Ascending aorta (tissue), 2 donors: ENCODE measurements at places on chromosomes 7 and 10.

- H3K4me3 ChIP-seq = no peak overlapping the region
- H3K4me1 ChIP-seq = no peaks in the 10 kb centered on the region
- no peak for DNase-seq
Measured at GRCh38 chr10:124477614-124478363, 16.2 kb downstream of the LHPP start.

DNA sequence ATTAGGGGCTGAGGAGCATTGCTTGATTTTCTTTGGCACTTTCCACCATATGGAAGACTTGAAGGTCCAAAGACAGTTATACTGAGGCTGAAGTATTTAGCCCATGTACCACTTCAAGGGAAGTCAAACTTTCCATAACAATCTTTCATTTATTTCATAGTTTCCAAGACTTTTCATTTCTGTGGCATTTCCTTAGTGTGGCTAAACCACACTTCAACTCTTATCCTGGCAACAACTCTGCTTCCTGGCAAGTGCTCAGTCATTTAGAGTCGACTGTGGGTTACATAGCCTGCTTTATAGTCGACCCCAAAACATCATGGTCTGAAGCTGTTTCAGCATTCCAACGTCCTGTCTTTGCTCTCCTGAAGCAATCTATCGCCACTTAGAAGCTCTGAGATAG is 343.0 kb upstream of the SEMA3D start:
- no peak overlapping the region for H3K27ac ChIP-seq
- H3K4me1 ChIP-seq = peaks cover 6% of the 10 kb centered on the region

GRCh38 chr7:117992635-117993376 is 119.6 kb upstream of the CTTNBP2 start:
- no peaks in the 10 kb centered on the region for H3K4me1 ChIP-seq
- no peak overlapping the region for H3K4me3 ChIP-seq
- DNase-seq = no peak
- H3K27me3 ChIP-seq = no peaks in the 10 kb centered on the region
- no peak overlapping the region for H3K27ac ChIP-seq
- H3K36me3 ChIP-seq = no peaks in the 10 kb centered on the region

DNA sequence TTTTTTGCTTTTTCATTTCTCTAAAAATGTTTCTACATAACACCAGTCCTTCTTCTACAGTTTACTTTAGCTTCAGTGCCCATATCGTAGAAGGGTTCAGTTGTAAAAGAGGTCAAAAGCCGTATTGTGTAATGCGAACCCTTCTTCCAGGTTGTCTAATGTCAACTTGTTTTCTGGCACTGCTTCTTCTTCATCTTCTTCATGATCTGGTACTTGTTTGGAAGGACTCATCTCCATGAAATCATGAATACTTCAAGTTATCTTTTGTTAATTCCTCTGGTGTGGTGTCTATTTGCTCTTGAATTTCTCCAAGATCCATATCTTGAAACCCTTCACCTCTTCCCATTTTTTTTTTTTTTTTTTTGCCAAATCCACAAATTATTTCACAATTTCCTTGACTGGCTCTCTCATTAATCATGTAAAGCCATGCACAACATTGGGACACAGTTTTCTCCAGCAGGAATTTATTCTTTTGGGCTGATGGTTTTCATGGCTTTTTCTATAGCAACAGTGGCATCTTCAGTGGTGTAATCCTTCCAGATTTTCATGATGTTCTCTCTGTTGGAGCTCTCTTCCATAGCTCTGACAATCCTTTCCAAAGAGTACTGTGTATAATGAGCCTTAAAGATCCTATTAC is 85.1 kb downstream of the CPED1 start:
- no peaks in the 10 kb centered on the region for H3K27me3 ChIP-seq
- H3K27ac ChIP-seq = peak overlapping the region; percentile 81
- H3K4me3 ChIP-seq = no peak overlapping the region
- no peaks in the 10 kb centered on the region for H3K4me1 ChIP-seq
- no peaks in the 10 kb centered on the region for H3K36me3 ChIP-seq

GRCh38 chr10:118912961-118913600 is 116.4 kb upstream of the NANOS1 start:
- no peak overlapping the region for H3K27ac ChIP-seq
- H3K4me3 ChIP-seq = no peak overlapping the region
- H3K27me3 ChIP-seq = no peaks in the 10 kb centered on the region

- no peak for DNase-seq
- H3K4me3 ChIP-seq = no peak overlapping the region
- H3K36me3 ChIP-seq = peaks cover 6% of the 10 kb centered on the region
- peaks cover 57% of the 10 kb centered on the region for H3K4me1 ChIP-seq
- no peaks in the 10 kb centered on the region for H3K27me3 ChIP-seq
- peak overlapping the region; percentile 37 for H3K27ac ChIP-seq
Measured at GRCh38 chr7:134839298-134839697, 59.9 kb downstream of the CALD1 start.

- H3K27ac ChIP-seq = no peak overlapping the region
- no peak overlapping the region for H3K4me3 ChIP-seq
- H3K4me1 ChIP-seq = peaks cover 8% of the 10 kb centered on the region
Measured at GRCh38 chr10:4294996-4295792, 510.2 kb upstream of the KLF6 start.

DNA sequence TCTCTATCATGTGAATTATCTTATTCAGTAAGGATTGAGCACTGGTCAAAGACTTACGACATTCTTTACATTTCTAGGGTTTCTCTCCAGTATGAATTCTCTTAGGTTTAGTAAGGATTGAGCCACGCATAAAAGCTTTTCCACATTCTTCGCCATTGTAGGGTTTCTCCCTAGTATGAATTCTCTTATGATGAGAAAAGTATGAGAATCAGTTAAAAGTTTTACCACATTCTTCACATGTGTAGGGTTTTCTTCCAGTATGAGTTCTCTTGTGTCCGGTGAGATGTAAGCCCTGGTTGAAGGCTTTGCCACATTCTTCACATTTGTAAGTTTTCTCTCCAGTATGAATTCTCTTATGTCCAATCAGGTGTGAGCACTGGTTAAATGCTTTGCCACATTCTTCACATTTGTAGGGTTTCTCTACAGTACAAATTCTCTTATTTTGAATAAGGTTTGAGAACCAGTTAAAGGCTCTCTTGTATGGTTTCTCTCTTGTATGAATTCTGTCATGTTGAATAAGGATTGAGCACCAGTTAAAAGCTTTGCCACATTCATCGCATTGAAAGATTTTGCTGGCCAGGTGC is 445.9 kb downstream of the ZNF479 start:
- no peaks in the 10 kb centered on the region for H3K4me1 ChIP-seq
- no peaks in the 10 kb centered on the region for H3K27me3 ChIP-seq
- H3K4me3 ChIP-seq = no peak overlapping the region
- no peak for DNase-seq

DNA sequence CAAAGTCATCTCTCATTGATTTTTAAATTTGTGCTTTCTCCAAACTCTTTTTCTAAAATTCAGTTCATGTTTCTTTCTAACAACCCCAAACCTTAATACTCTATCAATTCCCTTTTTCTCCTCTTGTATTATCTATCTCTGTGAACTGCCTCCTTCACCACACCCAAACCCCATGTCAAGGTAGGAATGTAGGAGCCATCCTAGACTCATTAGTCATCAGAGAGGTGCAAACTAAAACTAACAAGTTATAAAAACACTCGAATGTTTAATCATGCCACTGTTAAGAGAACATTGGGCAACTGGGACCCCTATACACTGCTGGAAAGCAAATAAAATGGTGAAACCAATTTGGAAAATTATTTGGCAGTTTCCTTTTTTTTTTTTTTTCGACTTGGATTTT is 533.8 kb upstream of the LRRN3 start:
- no peak overlapping the region for H3K4me3 ChIP-seq
- no peak for DNase-seq
- no peaks in the 10 kb centered on the region for H3K4me1 ChIP-seq
- no peaks in the 10 kb centered on the region for H3K36me3 ChIP-seq
- no peak overlapping the region for H3K27ac ChIP-seq
- H3K27me3 ChIP-seq = no peaks in the 10 kb centered on the region

GRCh38 chr7:157440346-157441022 is 103.7 kb downstream of the DNAJB6 start:
- H3K27ac ChIP-seq = no peak overlapping the region
- H3K4me3 ChIP-seq = no peak overlapping the region
- no peaks in the 10 kb centered on the region for H3K36me3 ChIP-seq
- H3K4me1 ChIP-seq = no peaks in the 10 kb centered on the region
- DNase-seq = no peak

DNA sequence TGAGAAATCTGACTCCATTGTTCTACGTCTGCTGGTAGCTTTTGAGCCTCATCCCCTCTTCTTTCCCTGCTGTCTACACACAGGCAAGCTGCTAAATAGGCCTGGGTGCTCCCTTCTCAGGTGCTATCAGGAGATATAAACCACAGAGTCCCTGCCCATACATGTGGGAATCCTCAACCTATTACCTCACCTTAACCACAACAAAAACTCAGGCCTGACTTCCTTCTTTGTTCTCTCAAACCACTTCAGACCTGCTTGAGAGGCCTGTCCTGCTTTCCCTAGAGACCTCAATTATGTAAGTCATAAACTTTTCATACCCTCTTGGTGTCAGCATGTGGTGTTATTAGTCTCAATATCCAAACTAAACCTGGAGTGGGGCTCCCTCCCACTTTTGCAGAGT is 75.0 kb upstream of the MAGI2 start:
- no peaks in the 10 kb centered on the region for H3K27me3 ChIP-seq
- DNase-seq = no peak
- no peaks in the 10 kb centered on the region for H3K36me3 ChIP-seq

DNA sequence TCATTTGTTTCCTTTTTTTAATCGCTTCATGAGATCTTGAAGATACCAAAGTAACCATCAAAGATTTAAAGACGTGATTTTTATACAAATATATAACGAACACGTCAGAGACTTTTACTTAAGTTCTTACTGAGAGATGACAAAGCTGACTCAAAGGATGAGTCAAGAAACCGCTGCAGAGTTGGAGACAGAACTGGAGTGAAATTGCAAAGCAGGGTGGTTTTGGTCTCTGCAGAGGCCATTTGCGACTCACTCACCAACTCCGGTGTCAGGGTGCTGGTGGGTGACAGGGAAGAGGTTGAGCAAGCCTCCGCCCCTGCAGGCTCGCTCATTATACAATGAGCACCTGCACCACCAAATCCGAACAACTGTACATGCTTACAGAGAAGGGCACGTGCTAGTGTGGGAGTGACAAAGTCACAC is 75.2 kb downstream of the DNAJB6 start:
- no peaks in the 10 kb centered on the region for H3K4me1 ChIP-seq
- no peaks in the 10 kb centered on the region for H3K27me3 ChIP-seq
- H3K4me3 ChIP-seq = no peak overlapping the region
- DNase-seq = no peak
- H3K36me3 ChIP-seq = peaks cover 73% of the 10 kb centered on the region

DNA sequence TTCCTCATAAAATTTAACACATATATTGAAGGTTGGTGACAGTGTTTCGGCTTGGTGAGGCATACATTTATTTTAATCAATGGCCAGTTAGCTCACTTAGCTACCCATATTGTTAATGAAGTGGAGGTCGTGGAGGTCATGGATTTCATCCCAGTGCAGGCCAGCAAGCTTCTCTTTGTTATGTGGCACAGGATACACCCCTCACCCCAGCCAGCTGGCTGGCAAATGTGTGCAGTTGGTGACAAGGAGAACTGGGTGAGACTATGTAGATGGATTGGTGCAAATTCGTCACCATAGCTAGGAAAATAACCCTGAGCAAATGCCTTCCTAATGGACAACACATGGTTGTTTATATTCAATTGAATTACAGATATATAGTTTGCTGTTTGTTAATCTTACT is 50.5 kb upstream of the FOXP2 start:
- no peak overlapping the region for H3K4me3 ChIP-seq
- DNase-seq = no peak
- H3K27ac ChIP-seq = no peak overlapping the region
- no peaks in the 10 kb centered on the region for H3K4me1 ChIP-seq

GRCh38 chr10:44968500-44969400 is 9.1 kb downstream of the RASSF4 start:
- peak overlapping the region; percentile 44 for H3K27ac ChIP-seq
- H3K27me3 ChIP-seq = no peaks in the 10 kb centered on the region
- H3K4me1 ChIP-seq = peaks cover 40% of the 10 kb centered on the region
- DNase-seq = no peak

DNA sequence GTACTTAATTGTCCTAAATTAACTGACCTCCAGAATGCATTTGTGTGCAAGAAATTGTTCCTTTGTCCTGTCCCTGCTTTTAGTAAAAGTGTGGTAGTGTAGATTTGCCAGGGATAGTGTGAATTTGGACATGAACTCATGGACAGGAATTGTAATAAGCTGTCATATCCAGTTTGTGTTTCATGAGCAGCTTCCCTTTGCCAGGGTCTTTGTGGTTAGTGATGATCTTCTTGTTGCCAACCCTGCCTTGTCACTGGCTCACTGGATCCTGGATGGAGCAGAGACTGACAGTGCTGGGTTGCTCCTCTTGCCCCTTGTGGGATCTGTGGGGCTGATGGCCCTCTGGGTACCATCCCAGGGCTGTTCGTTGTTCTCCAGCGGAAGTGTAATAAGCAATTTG is 110.1 kb downstream of the CCNY start:
- H3K27me3 ChIP-seq = no peaks in the 10 kb centered on the region
- H3K27ac ChIP-seq = no peak overlapping the region
- no peak for DNase-seq

DNA sequence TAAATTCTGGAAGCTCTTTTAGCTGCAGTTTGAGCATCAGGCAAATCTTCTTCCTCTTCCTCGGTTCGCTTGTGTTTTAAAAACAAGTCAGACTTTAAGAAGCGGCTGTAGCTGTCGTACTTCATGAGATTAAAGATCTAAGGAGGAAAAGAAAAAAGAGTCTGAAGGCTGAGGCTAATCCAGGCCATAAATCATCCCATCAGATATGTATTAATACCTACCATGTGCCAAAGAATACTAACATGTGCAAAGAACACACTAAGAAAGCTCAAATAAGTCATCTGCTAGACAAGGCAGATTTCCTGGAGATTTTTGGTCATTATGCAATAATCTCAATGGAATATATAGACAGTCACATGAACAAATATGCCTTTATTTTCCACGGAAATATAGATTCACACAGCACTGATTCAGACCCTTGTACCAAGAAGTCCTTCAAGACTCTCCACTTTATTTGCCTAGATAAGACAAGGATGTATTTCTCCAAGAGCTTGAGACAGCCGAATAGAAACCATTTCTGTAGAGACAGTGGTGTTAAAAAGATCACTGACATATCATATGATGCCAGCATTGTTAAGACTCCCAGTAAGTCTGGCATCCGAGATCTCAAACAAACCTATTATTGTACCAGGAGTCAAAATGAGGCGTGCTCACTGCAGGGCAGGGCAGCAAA is 42.3 kb downstream of the RGS10 start:
- H3K36me3 ChIP-seq = no peaks in the 10 kb centered on the region
- no peaks in the 10 kb centered on the region for H3K27me3 ChIP-seq
- H3K4me3 ChIP-seq = no peak overlapping the region
- no peak overlapping the region for H3K27ac ChIP-seq
- H3K4me1 ChIP-seq = no peaks in the 10 kb centered on the region
- no peak for DNase-seq
